ENCODE measurements at places on chromosomes 3 and 15.

GRCh38 chr3:87035339-87035738 lies 44.4 kb upstream of the VGLL3 start:
- DNase-seq: no peak

DNA sequence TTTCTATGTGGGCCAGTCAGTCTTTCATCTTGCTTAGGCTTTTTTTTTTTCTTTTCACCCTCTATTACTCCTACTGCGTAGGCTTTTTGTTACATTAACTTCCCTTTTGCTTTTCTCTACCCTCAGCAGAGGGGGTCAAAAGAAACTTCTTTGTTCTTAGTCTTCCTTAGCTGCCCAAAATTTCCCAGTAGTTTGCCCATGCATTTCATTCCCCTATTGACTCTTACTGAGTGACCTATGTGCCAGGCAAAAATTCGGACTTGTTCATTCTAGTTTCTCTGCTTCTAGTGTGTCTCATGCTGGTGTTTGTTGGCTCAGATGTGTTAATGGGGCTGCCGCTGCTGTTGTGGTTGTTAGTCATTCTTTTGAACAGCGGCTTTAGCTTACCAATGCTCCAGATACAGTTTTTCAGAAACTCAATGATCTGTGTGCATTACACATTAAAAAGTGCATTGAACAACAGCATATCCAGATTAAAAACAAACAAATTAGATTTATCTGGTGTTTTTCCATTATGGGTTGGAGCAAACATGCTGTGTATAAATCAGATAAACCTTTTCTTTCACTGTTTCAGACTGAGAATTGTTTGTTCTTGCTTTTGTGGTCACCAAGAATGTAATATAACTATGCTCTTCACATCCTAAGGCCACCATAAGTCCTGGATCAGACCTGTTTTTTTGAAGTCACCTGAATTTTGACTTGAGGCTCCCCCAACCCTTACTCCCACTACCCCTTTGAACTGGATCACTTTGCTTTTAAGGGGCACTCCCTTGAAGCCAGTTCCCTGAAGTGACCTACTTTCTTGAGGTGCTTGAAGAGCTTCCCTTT lies 43.1 kb downstream of the PDE8A start:
- no peak for DNase-seq

DNA sequence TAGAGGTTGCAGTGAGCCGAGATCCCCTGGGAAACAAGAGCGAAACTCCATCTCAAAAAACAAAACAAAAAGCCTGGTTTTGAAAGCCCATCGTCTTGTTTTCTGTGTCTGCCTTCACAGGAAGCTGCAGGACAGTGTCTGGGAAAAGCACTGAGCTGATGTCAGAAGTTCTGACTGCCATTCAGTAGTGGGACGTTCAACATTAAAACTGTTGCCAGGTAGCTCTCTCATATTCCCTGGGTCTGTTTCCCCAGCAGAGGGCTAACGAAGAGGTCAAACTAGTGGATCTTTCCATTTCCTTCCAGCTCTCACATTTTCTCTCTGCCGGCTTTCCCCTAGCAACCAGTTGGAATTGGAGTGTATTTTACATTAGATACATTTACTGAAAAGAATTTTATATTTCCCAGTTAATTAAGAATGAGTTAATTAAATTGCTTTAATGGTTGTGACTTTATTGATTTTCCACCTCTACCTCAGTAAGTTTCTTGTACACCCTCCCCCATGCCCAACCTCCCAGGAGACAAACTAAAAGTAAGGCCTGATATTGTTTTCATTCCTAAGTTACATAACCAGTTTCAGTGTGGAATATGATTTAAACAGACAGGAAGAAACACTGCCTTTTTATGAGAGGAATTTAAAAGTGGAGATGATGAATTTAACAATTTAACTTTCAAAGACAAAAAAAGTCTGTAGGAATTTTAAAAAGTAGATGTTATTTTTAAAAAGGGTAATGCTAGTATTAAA lies 29.9 kb downstream of the RCN2 start:
- DNase-seq: no peak

DNA sequence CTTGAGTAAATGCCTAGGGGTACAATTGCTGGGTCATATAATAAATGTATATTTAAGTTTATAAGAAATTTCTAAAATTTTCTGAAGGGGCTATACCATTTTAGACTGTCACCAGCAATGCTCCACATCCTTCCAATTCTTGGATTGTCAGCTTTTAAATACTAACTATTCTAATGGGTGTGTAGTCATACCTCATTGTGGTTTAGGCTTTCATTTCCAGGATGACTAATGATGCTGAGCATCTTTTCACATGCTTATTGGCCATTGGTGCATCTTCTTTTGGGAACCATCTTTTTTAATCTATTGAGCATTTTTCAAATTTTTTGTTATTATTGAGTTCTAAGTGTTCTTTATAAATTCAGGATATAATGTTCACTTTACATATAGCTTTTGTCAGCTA lies 52.5 kb upstream of the CORO2B start:
- no peak for DNase-seq

DNA sequence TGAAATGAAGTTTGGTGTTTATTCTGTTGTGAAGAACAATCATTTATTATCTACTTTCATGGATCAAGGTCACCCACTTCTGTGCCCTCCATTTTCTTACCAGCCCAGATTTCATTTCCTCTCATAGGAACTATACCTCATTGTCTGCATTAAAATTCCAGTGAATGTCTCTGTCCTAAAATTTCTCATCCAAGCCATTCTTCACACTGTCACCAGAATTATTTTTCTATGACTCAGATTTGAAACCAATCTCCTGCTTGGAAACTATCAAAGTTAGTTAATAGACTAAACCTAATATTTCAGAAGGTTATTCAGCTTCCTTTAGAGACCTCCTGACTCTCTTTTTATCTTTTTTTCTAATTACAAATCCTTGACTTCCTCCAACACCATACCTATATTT lies 364.1 kb upstream of the CBLB start:
- DNase-seq: no peak

Measured in NCI-H510A (cell line).